NCI-H774 (cell line): ENCODE measurements at places on chromosomes 5 and 9.

- no peak for DNase-seq
Observed at GRCh38 chr5:12292610-12293204, 388.5 kb upstream of the CTNND2 start.

DNA sequence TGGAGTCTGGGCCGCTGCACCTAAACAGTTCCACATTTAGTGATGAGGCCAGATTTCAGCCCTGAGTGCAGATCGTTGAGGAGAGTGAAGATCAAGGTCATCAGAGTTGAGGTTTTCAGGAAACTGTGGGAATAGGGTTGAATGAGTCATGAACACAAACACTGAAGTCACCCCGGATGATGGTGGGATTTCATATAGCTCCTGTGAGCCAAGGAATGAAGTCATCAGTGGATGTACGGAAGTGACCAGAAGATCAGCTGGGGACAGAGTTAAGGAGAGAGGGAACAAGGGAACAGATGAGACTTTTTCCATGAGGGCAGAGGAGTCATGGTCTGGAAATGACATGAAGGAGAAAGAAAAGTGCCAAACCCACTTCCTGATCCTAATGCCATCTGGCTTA lies 36.5 kb downstream of the PALM2AKAP2 start:
- no peak for DNase-seq

DNA sequence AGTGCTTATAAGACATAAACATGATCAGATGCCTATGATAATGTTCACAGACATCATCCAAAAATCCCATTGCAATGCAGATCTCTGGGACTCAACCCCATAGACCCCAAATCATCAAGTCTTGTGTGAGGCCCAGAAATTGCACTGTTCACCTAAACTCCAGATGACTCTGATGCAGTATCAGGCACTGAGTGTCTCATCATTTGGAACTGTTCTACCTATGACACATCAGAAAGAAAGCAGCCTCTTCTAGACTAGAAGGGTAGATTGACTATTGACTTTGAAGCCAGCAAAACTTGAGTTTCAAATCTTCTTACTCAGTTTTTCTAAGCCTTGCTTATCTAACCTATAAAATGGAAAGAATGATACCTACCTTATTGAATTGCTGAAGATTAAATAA lies 58.7 kb upstream of the PAPPA start:
- no peak for DNase-seq

DNA sequence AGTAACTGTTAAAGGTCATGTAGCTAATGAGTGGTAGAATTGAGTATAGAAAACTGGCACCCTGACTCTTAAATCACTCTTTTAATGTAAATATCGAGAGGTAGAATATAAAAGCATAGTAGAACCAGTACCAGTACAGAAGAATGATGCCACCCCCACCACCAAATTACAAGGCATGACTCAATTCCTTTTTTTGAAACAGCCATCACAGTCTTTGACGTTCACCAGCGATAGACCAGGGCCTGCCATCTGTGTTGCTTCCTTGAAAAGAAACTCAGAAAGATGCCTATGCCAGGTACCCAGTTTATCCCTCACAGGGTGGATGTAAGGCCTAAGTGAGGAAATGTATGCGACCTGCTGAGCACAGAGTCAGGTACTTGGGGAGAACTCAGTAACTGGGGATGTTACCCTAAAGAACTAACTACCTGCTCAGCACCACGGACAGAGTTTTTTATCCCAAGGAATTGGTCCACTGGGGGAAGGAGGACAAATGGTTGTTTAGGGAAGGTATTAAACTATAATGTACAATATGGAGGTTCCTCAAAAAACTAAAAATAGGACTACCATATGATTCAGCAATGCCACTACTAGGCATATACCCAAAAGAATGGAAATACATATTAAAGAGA lies 116.5 kb downstream of the BRINP1 start:
- no peak for DNase-seq

DNA sequence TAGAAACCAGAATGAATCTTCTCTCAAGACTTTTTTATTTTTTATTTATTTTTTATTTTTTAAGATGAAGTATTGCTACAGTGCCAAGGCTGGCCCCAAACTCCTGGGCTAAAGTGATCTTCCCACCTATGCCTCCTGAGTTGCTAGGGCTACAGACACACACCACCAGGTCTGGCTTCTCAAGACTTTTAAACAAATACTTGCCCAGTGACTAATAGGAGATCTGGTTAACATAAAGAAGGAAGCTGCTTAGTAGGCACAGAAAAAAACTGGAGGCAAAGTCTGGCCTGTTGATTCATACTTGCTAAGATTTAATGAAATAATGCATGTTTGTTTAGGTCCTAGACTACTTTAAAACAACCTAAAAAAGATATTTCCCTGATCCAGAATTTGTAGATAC lies 43.8 kb downstream of the SLC38A9 start:
- no peak for DNase-seq

DNA sequence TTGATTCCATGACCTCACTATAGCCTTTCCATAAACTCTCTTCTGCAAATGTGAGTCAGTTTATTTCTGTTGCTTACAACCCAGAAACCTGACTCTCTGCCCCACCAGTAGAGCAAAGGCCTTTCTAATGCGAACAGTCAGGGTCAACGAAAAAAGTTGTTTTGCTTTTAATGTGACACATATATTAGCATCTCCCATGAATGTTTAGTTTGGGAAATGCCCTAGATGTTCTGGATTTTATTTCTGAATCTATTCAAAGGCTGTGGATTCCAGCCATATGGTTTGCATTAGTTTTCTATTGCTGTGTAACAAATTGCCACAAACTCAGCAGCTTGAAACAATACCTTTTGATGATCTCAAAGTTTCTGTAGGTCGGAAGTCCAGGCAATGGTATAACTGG lies 193.5 kb downstream of the GNA14 start:
- DNase-seq: no peak
